Left lung (tissue), 14 donors: ENCODE measurements at places on chromosomes 5 and 9. TPM values are rescaled to one million over a fixed set of nuclear protein-coding genes. Genes with fewer than 3 reads are reported as not detected.

NDST1 gene
- 100 TPM for total RNA-seq

IL17B gene
- 0.42 TPM for total RNA-seq

NXNL2 gene
- 0.29 TPM for total RNA-seq

CARD9 gene
- total RNA-seq, result 6.6 TPM

GABRG2 gene
- not detected for total RNA-seq

DNA sequence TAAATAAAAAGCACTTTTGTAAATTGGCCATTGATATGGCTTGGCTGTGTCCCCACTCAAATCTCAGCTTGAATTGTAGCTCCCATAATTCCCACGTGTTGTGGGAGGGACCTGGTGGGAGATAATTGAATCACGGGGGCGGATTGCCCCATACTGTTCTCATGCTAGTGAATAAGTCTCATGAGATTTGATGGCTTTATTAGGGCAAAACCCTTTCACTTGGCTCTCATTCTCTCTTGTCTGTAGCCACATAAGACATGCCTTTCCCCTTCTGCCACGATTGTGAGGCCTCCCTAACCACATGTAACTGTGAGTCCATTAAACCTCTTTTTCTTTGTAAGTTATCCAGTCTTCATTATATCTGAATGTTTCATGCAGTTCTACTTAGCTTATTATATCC lies 153.2 kb downstream of the TARS1 start:
- H3K4me3 ChIP-seq, result no peak overlapping the region
- H3K36me3 ChIP-seq, result no peaks in the 10 kb centered on the region
- H3K4me1 ChIP-seq, result no peaks in the 10 kb centered on the region
- H3K27ac ChIP-seq, result no peak overlapping the region
- H3K27me3 ChIP-seq, result no peaks in the 10 kb centered on the region

DNA sequence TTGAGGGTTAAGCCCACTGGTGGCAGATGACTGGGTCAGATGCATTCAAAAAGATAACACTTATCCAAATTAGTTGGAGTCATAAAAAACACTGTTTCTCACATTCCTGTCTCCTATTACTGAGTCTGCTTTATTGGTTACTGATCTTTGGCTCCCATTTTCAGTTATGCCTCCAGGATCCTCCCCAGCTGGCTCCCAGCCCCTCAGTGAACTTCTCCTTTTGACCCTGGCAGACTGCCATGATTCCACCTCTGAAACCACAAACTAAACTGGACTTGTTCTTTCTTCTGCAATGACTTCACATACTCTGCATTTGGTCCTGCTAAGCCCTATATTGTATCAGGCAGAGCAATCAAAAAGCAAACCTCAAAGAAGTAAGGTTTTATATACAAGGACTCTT lies 860.8 kb upstream of the DMAC1 start:
- no peak overlapping the region for H3K27ac ChIP-seq
- no peaks in the 10 kb centered on the region for H3K4me1 ChIP-seq
- no peaks in the 10 kb centered on the region for H3K36me3 ChIP-seq

DNA sequence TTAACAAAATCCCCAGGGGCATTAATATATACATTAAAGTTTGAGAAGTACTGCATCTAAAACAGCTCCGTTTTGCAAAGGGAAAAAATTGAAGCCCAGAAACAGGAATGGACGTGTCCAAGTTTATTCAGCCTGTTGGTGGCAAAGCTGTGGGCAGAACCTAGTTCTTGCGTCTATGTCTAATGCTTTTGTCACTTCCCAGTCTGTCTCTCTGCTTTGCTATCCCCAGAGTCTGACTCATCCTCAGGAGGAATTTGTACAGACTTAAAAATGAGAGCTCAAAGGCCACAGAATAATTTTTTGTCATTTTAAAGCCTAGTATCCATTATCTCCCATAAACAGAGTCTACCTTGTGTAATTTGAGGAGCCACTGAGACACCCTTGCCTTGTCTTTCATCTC lies 330.9 kb upstream of the GRIA1 start:
- no peaks in the 10 kb centered on the region for H3K27me3 ChIP-seq
- H3K4me3 ChIP-seq, result no peak overlapping the region
- DNase-seq, result no peak
- no peak overlapping the region for H3K27ac ChIP-seq

DNA sequence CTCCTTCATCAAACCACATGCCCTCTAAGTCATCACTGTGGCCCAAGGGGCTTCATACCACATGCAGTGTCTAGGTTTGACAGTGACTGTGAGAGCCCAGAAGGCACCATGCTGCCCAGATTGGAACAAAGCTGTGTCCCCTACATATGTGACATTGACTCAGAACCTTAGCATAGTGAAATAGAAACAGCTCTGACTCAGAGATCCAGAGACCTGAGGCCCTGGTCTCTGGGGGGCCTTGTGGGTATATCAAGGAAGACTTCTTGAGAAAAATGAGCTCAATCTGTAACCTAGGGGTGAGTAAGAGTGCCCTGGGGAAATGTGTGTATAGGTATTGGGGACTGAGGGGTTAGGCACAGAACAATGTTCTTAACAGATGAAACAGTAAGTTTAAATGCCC lies 7.1 kb upstream of the ENTREP1 start:
- H3K36me3 ChIP-seq, result no peaks in the 10 kb centered on the region
- no peaks in the 10 kb centered on the region for H3K4me1 ChIP-seq
- H3K27me3 ChIP-seq, result peaks cover 3% of the 10 kb centered on the region
- no peak for DNase-seq
- no peak overlapping the region for H3K27ac ChIP-seq

DNA sequence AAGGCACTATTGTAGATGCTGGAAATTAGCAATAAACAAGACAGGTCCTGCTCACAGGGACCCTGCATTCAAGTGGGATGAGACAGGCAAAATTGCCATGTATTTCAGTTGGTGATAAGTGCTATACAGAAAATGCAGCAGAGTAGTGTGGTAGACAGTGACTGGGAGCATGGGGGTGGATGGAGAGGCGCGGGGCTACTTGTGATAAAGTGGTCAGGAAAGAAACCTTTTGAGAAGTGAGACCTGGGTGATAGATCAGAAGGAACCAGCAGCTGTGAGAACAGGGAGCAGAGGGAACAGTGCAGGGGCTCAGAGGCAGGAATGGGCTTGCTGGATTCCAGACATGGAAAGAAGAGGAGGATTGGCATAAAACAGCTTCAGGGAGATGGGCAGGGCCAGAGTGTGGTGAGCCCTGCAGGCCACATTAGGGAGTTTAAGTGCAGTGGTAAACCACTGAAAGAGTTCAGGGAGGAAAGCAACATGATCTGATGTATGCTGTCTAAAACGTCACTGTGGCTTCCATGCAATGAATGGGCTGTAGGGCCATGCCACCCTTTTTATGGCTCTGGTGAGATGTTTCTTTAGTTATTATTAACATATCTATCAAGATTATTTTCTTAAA lies 7.3 kb downstream of the CRHBP start:
- no peak for DNase-seq
- H3K4me1 ChIP-seq, result peaks cover 6% of the 10 kb centered on the region
- H3K27me3 ChIP-seq, result peaks cover 15% of the 10 kb centered on the region
- no peaks in the 10 kb centered on the region for H3K36me3 ChIP-seq

DNA sequence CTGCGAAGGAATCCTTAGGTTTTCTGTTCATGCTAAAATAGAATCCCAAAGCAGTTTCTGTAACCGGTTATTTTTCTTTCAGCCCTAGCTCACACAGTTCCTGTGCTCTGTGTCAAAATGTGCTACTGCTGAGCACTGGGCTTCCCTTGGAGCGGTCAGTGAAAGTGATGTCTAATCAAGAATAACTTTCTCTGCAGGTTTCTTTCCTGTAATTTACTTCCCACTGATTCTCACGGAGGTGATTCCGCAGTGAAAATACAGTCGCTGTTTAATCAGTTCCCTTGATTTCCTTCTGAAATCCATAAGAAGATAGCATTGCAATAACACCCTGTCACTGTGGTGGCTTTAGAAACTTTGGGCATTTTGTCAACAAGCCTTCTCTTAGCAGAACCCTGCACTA lies 112.0 kb upstream of the ISL1 start:
- H3K27me3 ChIP-seq, result no peaks in the 10 kb centered on the region
- H3K36me3 ChIP-seq, result no peaks in the 10 kb centered on the region
- DNase-seq, result no peak
- no peaks in the 10 kb centered on the region for H3K4me1 ChIP-seq
- no peak overlapping the region for H3K27ac ChIP-seq

DNA sequence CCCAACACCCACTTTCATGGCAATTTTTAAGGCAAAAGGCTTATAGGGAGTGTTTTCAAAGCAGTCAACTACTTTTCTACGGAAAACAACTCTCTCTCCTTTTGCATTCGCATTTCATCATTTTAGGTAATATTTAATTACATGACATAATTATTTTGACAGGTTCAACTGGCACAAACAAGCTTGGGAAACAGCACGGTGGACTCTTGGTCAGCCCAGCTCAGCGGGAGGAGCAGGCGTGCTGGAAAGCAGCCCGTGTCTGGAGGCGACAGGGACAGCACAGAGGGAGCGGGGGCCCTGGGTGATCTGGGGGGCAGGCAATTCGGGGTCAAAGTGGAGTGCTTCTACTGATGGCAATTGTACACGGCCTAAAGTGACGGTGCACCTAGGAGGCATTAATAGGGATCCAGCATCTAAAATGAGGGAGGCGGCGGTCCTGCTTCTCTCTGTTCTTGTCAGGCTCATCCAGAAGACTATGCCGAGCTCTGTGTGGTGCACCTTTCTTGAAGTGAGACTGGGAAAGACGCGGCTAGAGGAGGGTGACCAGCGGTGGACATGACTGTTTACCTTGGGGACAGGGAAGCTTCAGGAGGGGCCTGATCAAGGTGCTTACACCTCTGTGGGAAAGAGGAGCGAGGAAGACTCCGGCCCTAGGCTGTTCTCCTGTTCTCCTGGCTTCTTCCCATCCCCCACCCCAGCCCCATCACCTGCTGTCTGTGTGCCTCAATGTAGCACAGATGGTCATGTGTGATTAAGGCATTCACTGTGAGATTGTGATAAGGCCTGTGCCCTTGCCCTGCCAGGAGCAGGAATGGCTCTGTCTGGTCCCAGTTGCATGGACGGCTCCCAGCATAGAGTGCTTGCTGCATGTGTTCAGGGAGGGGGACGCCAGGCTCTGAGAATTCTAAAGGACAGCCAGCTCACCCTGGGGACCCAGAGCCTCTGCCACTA lies 3.4 kb downstream of the MYMK start:
- DNase-seq, result no peak
- H3K4me1 ChIP-seq, result no peaks in the 10 kb centered on the region
- H3K27me3 ChIP-seq, result peaks cover 8% of the 10 kb centered on the region
- H3K27ac ChIP-seq, result no peak overlapping the region
- no peak overlapping the region for H3K4me3 ChIP-seq
- no peaks in the 10 kb centered on the region for H3K36me3 ChIP-seq

SLC6A7 gene
- total RNA-seq, result not detected

DNA sequence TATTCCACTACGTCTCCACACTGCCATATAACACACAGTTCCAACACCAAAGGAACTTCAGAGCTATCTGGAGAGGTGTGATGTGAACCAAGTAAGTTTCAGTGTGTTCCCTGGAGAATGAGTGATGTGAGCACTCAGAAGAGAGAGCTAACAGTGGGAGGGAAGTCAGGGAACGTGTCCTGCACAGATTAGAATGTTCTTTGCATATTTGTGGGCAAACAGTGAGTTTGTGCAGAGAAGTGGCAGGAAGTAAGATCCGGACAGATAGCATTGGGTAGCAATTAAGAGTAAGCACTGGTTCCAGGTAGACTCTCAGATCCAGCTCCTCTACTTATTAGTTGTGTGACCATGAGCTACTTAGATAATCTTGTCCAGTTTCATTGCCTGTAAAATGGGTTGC lies 206.4 kb downstream of the PDZD2 start:
- no peaks in the 10 kb centered on the region for H3K36me3 ChIP-seq
- no peaks in the 10 kb centered on the region for H3K27me3 ChIP-seq
- no peak overlapping the region for H3K27ac ChIP-seq
- DNase-seq, result no peak

GRCh38 chr5:139419226-139420192 lies 15.6 kb upstream of the SPATA24 start:
- H3K4me1 ChIP-seq, result peaks cover 8% of the 10 kb centered on the region
- H3K27ac ChIP-seq, result no peak overlapping the region
- H3K36me3 ChIP-seq, result no peaks in the 10 kb centered on the region
- H3K27me3 ChIP-seq, result no peaks in the 10 kb centered on the region
- no peak overlapping the region for H3K4me3 ChIP-seq
- no peak for DNase-seq

CCL27 gene
- total RNA-seq, result not detected

MCTP1 gene
- total RNA-seq, result 55.1 TPM

DNA sequence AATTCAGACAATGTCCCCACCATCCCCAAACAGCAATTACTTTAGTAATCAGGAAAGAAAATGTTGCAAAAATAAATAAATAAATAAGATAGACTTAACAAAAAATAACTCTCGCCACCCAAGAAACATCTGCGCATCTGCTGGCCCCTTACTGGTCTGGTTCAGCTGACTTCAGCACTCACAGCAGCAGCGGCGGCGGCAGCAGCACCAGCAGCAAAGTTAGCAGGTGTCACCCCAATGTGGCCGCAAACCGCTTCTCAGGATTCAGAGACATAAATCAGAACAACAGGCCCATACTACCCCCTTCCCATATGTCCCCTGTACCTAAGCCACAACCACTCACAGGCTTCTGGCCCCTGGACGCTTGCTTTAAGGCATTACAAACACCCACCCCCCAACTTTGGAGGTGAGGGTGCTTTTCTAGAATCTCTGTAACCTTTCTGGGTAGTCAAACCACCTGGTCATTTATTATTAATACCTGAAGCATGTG lies 593.0 kb downstream of the BNC2 start:
- H3K4me3 ChIP-seq, result no peak overlapping the region
- H3K36me3 ChIP-seq, result no peaks in the 10 kb centered on the region
- no peak overlapping the region for H3K27ac ChIP-seq
- no peak for DNase-seq
- no peaks in the 10 kb centered on the region for H3K27me3 ChIP-seq
